ENCODE measurements at places on chromosomes 7 and 10. TPM values are rescaled to one million over a fixed set of nuclear protein-coding genes. Genes with fewer than 3 reads are reported as not detected.

LRRD1 gene
- not detected for total RNA-seq

TMEM213 gene
- total RNA-seq, result not detected

COL26A1 gene
- total RNA-seq, result not detected

SLC16A12 gene
- 0.66 TPM for total RNA-seq
